ENCODE measurements at places on chromosomes 2 and 18.

GRCh38 chr2:100242476-100242875, 79.8 kb downstream of the LONRF2 start:
- no peak for DNase-seq

DNA sequence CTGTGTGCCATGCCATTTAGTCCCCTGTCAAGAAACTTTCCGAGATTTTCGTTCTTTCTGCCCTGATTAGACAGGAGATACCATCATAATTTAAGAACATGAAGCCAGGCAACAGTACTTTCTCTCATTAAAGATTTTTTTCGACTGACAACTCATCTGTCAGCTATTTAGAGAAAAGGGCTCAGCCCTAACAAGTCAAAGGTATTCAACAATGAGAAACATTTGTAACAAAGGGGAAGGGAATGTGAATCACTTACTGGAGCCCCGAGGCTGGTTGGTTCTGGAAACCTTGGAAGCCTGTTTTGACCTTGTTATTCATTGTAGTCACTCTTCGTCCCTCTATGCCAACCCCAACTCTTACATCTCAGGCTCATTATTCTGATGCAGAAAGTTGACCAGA, 199.4 kb downstream of the SPP2 start:
- peak; percentile 88 for DNase-seq

GRCh38 chr18:67300498-67300897, 216.0 kb downstream of the DSEL start:
- no peak for DNase-seq

DNA sequence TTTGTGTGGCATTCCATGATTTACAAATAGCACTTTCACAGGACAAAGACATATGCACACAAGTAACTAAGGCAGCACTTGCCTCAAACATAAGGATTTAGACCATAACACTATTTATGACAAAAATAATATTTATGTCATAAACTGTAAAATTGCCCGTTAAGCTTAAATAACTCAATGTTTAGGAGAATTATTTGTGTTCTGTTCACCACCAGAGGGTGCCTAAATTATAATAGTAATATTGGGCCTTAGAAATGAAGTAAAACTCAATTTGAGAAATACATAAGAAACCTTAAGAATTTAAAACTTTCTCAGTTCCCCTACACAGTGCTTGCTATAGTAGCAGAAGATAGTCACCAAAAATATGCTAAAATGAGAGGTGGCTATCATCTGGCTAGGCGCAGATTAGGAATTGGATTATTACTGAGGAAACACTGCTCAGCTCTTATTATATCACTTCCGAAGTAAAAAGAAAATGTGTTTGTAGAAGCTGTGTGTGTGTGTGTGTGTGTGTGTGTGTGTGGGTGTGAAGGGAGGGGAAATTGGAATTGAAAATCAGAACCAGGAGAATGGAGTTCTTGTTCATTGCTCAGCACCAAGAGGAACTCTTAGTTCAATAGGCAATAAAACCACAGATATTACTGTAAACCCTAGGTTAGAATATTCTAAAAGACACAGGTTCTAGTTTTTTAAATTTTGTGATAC, 4.9 kb upstream of the CHN1 start:
- peak; percentile 16 for DNase-seq

DNA sequence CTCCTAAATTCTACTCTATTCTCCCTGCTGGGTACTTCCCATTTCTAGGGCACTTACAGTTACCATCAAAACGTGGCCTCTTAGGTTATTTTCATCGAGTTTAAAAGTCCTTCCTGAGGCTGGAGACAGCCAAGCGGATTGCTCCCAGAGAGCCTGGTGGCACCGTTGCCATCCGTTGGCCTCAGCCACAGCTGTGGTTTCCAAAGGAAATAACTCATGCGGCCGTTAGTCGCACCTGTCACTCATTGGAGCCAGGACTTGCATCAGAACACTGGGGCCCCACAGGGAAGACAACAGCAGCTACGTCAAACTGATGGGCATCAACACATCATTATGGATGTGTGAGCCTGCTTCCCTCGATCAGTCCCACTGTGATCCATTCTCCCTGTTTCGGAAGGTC, 453.4 kb downstream of the BCL11A start:
- no peak for DNase-seq

DNA sequence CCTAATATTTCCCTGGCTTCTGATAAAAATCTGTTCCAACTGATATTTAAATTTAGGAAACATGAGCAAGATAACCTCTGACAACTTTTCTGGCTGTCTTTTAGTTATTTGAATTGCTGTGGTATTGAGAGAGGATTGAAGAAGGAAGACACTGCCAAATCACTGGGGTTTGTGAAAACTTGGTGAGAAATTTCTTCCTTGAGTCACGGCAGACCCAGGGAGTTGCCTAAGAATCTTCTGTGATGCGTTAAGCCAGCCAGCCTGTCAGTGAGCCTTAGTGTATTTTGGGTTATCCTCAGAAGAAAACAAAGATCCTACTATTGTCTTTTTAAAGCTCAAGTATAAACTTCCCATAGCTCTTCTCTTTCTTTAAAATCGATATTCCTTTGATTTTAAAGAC, 17.5 kb upstream of the DOK6 start:
- DNase-seq: peak; percentile 66

DNA sequence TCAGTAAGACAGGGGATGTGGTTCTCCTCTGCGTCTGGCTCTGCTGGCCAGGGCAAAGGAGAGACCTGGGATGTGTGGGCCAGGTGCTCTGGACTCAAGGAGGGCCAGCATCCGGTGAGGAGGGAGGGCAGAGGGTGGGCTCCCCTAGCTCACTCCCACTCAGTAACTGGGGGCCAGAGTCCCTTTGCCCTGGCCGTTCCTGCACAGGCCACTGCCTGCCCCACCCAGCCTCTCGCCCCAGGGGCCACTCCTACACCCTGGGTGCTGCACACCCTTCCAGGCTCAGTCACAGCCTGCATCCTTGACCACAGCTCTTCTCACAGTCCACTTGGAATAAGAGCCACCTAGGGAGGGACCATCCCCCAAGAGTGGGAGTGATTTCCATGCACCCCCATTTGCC, 41.0 kb downstream of the SNED1 start:
- no peak for DNase-seq

DNA sequence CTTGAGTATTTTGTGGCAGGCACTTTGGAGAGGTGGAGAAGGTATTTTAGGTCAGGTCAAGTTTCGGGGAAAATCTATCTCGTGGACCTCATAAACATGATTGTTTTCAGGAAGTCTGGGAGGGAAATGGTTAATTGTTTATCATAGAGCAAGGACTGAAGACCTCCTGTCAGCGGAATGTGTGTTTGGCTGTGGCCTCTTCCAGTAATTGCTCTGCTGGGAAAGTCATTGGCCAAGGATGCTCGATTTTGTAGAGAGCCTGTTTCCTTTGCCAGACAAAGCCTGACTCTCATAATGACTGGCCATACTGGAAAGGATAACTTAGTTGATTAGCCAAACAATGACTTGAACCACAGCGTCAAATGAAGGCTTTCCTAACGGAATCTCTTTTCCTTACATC, 30.0 kb downstream of the IL1R2 start:
- DNase-seq: peak; percentile 71

GRCh38 chr2:51553476-51553875, 521.5 kb upstream of the NRXN1 start:
- no peak for DNase-seq

- no peak for DNase-seq
Observed at GRCh38 chr2:122905431-122905830, 1119.7 kb upstream of the CNTNAP5 start.

DNA sequence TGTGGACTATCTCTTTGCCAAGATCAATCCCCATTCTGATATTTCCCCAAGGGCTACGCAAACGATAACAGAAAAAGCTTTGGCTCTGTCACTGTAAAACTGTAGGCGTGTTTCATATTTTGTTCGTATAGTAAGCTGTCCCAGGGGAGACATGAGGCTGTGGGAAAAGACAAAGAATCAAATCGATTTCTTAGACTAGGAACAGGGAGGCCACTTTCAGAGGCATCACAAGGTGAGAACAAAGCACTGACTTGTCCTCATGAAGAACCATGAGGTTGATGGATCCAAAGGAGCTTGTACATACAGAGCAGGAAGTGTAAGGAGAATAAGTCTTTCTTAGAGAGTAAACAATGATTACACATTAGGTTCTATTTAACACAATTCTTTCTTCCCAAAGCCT, 255.7 kb downstream of the HNMT start:
- DNase-seq: no peak

- peak; percentile 46 for DNase-seq
Observed at GRCh38 chr18:11518788-11519685, 90.4 kb upstream of the SLC35G4 start.

- no peak for DNase-seq
Observed at GRCh38 chr2:71476495-71476894, 23.1 kb downstream of the DYSF start.

DNA sequence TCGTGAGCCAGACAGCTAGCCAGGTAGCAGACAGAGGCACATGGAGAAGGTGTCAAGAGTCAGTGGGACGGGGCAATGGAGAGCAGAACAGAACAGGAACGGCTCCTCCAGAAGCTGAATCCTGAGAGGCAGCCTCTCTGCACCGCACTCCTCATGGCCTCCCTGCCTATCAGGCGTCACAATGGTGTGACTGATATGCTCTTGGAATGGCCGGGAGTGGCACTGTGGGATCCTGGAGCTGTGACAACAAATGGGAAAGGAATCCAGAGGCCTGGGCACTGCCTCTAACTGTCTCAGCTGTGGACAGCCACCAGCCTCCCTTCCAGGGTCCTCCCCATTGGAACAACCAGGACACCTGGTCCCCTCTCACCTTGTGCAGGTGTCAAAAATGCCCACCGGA, 89.1 kb upstream of the ID2 start:
- no peak for DNase-seq

GRCh38 chr2:168118733-168119514, 128.5 kb downstream of the STK39 start:
- peak; percentile 82 for DNase-seq

DNA sequence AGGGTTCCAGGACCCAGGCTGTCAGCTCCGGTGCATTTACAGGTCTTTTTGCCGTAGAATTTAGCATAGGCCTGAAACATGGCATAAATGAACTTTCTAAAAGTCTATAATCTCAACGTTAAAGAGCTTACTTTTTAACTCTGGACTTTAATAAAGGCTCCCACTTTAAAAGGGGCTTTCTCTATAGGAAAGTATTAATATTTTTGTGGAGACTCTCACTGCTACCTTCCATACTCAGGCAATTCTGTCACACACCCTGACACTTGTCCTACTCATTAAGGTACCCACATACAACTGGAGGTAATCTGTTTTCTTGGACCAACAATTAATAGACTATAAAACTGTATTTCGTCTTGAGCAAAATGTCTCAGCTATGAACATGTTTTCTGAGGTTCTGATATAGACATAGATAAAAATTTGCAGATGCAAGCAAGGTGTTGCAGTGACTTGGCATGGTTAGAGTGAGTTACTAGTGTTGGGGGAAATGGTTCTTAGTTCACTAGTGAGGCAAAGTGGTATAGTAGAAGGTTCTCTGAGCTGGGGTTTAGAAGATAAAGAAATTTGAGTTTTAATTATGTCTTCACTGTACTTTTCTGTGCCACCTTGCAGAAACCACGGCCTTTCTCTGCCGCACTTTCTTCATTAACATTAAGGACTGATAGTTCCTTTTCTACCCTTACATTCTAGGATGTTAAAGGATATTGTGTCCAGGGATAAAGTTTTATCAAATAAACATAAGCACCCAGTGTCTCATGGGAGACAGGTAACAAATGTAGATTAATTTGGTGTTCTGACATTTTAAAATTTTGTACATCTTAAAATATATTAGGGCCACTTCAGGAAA, 10.8 kb upstream of the NR4A2 start:
- no peak for DNase-seq

GRCh38 chr2:106816974-106817373, 69.0 kb downstream of the ST6GAL2 start:
- DNase-seq: no peak

DNA sequence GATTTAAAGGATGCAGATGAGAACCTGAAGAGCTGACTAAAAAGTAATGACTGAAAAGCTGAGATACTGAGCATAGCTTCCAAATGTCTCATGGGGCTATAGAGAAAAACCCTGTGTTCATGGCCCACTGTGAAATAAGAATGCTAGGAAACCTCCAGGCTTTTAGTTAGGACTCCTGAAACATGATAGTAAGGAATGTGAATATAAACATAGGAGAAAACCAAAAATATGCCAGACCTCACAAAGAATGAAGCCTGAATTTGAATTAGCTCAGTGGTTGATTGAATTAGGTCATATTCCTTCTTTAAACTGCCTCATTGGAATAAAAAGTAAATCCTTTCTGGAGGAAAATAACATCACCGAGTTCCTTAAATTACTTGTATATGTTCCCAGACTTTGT, 194.5 kb upstream of the NXPH2 start:
- DNase-seq: no peak

- no peak for DNase-seq
Observed at GRCh38 chr18:54183390-54183789, 41.1 kb downstream of the MBD2 start.

DNA sequence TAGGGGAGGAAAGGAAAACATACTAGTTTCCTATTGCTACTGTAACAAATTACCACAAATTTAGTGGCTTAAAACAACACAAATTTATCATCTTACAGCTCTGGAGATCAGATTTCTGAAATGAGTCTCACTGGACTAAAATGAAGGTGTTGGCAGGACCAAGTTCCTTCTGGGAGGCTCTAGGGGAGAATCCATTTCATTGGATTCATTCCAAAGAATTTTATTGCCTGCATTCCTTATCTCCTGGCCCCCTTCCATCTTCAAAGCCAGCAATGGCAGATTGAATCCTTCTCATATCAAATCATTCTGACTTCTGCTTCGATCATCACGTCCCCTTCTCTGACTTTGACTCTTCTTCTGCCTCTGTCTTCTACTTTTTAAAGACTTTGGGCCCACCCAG, 250.9 kb downstream of the IRS1 start:
- DNase-seq: no peak

- DNase-seq: peak; percentile 80
Observed at GRCh38 chr2:61887717-61888266, 664 bp downstream of the CCT4 start.
